IPS DF 19.7 (cell line): ENCODE measurements at places on chromosomes 12 and 14.

DNA sequence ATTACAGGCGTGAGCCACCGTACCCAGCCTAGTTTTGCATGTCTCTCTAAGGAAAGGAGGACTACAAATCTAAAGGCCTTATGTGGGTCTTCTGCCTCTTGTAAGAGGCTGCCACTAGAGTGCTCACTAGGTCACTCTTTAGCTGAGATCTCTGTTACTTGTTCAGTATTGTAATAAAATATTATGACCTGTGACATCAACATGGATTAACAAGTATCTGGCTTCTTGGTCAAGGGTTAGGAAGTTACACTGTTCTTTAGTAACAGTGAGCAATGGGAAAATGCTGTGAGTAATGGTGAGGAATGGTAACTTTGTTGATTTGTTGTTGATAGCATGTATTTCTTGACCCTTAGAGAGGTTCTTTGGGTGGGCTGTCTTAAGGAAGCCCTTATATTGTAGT is 50.5 kb downstream of the ERC1 start:
- DNase-seq = no peak

DNA sequence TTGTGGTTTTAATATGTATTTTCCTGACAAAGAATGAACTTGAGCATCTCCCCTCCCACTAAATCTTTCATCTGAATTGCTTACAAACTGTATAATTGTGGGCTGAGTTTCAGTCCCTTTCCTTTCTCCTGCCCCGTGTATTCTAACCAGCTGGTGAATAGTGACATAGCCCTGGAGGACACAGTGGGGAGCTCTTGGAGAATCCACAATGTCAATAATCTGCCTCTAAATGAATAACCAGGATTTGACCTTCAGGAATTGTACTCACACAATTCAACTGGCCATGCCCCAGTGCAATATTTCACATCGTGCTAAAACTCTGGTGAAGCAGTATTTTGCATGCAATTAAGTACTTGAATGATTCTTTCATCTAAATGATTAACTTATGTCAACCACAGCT is 177.2 kb downstream of the C12orf42 start:
- DNase-seq = no peak

DNA sequence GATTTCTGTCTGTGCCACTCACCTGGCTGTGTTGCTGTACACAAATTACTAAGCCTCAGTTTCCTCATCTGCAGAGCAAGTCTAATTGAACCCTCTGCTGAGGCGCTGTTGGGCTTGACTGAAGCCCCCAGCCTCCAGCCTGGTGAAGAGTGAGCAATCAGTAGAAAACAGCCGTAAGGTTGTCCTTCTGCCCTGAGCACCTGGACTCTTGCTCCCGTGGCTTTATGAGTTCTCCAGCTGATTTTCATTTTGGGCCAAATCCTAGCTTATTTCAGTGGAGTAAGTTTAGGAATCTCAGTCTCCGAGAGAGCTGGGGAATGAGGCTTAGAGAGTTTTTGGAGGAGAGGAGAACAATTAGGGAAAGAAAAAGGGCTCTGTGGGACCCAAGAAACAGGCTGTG is 133.9 kb upstream of the EVL start:
- no peak for DNase-seq

DNA sequence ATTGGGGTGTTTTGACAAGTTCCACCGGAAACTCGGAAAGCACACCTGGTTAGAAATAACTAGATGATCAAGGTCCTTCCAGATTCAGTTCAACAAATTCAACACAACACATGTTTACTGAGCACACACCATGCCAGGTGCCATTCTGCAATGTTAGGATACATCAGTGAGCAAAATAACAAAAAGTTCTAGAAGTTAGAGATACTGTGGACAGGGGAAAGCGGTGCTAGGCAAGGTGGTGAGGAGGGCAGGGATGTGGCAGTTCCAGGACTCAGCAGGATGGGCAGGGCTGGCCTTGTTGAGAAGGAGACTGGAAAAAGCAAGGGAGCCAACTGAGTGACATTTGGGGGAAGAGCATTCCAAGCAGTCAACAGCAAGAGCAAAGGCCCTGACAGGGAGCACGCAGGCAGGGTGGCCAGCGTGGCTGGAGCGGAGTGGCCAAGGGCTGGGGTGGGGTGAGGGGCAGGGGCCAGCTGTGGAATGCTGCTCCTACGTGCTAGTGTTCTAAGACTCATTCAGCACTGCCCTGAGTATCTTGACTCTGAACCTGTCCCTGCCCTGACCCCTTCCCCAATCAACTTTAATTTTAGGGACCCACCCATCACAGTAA is 19.4 kb upstream of the FAIM2 start:
- no peak for DNase-seq

DNA sequence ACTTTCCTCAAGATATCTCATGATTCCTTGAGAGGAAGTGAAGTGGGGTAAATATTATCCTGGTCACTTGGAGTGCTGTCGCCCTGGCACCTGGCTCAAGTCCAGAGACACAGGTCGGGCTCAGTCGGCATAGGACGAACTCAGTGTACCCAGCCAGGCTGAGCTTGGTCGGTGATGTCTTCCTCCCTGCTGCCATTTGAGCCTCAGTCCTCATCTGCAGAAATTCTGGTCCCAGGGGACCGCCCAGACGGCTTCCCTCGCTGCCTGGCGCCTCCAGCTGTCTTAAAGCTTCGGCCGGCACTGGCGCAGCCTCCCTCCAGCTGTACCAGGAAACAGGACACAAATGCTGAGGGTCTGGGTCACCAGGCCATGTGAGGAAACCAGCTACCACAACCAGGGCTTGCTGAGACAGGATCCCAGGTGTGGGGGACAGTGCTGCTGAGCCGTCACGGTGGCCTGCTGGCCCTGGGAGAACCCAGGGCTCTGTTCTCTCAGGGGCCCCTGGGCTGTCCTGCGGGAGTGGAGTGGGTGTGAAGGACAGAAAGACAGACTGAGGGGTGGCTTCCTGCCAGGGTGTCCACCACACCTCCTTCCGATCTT is 5.0 kb upstream of the KLC1 start:
- DNase-seq = no peak

- DNase-seq = no peak
These were observed 166.2 kb downstream of the PTPRO start for GRCh38 chr12:15488481-15488880.

GRCh38 chr14:36238666-36239363 is 62.3 kb upstream of the PTCSC3 start:
- DNase-seq = no peak

DNA sequence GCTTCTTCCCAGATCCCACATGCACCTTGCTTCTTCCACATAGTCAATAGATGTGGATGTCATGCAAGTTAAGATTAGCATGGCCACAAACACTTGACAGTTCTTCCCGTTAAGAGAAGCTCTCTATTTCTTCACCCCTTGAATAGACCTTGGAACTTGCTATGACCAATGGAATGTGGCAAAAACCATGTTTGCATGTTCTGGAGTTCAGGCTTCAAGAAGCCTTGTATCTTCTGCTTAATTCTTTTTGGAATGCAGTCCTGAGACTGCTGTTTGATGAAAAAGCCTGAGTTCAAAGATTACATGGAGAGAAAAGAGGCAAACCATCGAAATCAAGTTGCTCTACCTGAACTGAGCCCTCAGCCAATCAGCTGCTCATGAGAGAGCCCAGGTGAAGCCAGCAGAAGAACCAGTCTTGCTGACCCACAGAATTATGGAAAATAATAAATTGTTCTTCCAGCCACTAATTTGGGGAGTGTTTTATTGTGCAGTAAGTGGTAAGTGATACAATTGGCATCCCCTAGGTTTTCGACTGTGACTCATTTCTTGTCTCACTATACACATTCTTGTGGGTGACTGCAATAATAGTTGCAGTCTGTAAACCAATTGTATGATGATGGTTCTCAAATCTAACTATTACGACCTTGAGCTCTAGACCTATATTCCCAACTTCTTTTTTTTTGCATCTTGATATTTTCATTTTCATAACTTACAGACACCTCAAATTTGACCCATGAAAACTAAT is 12.6 kb downstream of the RASSF9 start:
- DNase-seq = no peak

- DNase-seq = no peak
These were observed 10.7 kb downstream of the CREBL2 start for GRCh38 chr12:12622418-12622817.

DNA sequence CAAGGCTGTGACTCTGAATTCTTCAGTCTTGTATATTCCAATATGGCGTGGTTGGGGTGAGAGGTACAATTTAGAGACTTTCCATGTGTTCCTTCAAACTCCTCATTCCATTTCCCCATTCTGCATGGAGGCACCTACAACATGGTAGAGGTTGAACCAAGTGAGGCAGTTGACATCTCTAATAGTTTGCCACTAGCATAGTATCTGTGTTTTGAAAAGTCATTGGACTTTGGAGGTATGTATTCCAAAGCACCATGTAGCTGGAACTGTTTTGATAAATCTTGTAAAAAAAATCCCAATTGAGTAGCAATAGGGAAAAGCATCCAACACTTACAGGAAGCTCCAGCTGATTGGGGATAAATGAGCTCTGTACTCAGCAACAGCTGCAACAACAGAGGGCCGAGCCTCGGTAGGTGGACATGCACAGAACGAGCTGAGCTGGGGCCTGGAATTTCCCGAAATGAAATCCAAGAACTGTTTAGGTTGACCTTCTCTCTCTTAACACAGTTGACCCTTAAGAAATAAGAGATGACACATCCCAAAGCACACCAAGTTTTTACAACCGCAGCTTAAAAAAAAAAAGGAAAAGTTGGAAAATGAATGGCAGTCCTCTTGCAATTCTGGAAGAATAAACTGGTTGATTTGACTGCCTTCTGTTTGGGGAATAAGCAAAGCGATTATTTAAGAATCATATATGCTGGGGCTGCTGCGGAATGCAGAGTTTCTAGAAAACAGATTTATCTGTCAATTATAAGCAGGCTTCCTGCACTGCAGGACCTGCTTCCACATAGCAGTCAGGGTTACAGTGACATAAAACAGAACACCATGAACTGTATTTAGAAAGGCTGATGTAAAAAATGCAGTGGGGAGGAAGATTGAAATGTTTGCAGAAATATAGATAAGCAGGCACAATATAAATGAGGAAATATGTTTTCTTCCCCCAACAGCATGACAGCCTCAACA is 194.6 kb upstream of the KRR1 start:
- DNase-seq = no peak

DNA sequence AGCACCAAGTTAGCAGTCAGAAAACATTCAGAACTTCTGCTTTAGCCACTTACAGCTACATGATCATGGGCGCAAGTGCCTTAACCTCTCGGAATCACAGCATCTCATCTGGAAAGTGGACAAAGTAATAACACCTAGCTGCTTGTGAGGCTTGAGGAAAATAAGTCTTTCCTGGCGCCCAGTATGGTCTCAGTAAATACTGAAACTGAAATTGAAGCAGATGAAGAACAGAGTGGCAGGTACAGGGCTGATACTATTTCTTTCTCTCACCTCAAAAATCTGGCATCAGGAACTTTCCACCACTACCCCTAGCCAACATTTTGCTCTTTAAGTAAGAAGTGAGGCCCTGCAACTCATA is 129.7 kb upstream of the FUT8 start:
- DNase-seq = no peak

GRCh38 chr14:65003394-65003793 is 16.7 kb downstream of the FNTB start:
- DNase-seq = no peak

GRCh38 chr12:113647048-113647447 is 175.4 kb upstream of the LHX5 start:
- no peak for DNase-seq

GRCh38 chr12:49017891-49018260 is 700 bp downstream of the PRKAG1 start:
- DNase-seq = no peak

DNA sequence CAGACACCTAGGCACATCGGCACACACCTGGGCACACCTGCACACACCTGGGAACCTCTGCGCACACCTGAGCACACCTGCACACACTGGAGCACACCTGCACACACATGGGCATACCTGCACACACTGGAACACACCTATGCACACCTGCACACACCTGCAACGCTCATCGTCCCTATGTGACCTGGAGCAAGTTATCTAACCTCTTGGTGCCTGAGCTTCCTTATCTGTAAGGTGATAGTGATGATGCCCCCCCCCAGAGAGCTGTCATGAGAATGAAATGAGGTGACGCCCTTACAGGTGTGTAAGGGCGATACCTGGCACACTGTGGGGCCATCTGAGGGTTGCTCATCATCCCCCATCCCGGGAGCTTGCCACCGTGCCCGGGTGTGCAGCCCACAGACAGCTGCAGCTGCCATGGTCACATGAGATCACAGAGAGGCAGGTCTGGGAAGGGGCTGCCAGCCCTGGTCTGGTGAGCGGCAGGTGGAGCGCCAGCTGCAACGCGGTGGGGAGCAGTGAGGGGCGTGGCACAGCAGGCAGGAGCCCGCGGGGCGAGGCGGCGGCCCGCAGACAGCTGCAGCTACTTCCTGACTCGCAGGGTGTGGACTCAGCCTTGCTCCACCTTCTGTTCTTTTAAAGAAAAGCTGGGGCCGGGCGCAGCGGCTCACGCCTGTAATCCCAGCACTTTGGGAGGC is 59.9 kb upstream of the FBRSL1 start:
- DNase-seq = no peak

GRCh38 chr14:57352396-57353170 is 37.8 kb upstream of the NAA30 start:
- no peak for DNase-seq

DNA sequence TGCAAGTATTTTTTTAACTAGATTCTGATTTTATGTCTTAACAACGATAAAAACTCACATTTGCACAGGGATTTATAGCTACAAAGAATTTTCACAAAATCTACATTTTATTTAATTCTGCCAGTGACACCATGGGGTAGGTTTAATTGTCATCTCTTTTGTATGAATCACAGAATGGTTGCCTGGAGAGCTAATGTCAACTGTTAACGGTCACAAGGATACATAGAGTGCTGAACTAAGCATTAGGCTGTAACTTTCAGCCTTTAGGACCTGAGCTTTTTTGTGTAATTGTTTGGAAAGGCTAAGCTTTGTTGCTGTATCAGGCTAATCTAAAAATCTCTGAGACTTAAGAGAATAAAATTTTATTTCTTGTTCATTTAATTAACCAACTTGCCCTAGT is 465.3 kb upstream of the TBX3 start:
- DNase-seq = no peak

DNA sequence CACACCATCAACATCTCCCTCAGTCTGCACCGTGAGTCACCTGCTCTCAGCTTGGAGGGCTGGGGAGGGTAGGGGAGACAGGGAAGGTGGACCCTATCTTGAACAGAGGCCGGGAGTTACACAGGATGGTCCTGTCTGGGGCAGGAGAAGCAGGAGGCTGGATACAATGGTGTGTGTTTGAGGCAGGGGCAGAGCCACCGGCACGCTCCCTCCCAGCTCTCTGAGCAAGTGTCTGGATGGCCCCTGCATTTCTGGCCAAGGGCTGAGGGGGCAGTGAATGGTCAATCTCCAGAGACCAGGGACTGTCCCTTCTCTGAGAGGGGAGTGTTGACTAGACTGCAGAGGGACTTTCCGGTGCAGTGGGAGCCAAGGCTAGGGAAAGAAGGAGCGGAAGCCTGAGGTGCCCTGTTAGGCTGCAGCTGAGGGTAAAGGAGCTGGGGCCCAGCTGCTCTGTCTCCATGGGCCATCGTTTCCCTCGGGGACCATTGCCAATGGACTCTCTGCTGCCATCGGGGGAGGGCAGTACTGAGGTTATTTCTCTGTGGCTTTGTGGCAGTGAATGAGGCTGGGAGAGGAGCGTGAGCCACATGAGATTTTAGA is 1.9 kb downstream of the LRP1-AS start:
- DNase-seq = no peak
